ENCODE measurements at places on chromosomes 11 and 22.

DNA sequence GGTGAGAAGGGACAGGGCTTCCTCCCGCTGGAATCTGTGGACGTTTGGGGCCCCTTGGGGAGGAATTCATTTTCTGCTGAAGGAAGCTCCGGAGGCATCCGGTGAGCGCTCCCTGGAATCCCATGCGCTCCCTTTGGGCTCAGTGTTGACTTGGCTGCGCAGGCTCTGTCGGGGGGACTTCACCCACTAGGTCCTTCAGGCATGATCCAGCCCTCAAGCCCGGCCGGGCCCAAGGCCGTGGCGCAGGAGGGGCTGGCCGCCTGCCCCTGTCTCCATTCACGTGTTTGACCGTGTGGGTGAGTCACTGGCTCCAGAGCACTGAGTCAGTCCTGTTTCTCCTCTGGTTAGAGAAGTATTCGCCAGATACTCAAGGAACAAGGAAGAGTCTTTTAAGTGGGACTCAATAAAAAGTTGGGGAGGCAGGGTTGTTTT, 1.4 kb downstream of the CTTN start:
- peak; percentile 90 for DNase-seq

DNA sequence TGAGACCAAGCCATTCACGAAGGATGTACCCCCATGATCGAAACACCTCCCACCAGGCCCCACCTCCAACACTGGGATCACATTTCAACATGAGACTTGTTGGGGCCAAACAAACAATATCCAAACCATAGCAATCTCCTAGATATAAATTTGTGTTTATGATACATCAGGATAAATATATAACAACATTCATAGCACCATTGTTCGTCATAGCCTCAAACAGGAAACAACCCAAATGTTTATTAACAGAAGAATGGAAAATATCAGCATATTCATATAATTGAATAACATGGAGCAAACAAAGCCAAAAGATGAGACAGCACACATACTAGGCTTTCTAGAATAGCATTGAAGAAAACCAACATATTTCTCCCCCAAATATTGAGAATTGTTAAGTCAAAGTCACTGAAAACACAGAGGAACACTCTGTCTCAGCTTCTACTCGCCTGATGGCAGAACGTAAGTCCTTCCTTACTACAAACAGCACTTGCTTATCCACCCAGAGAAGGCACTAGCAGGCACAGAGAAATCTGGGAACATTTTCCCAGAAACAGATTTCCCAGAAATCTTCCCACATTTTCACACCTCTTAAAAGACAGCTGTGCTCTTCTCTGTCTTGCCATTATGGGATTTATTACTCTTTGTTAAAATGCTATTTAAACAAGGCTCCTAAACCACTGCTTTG, 8.1 kb upstream of the GDPD4 start:
- no peak for DNase-seq

GRCh38 chr22:36211237-36211861, 9.7 kb upstream of the APOL4 start:
- no peak for DNase-seq

- no peak for DNase-seq
Observed at GRCh38 chr11:67489203-67489884, 6.5 kb downstream of the AIP start.

DNA sequence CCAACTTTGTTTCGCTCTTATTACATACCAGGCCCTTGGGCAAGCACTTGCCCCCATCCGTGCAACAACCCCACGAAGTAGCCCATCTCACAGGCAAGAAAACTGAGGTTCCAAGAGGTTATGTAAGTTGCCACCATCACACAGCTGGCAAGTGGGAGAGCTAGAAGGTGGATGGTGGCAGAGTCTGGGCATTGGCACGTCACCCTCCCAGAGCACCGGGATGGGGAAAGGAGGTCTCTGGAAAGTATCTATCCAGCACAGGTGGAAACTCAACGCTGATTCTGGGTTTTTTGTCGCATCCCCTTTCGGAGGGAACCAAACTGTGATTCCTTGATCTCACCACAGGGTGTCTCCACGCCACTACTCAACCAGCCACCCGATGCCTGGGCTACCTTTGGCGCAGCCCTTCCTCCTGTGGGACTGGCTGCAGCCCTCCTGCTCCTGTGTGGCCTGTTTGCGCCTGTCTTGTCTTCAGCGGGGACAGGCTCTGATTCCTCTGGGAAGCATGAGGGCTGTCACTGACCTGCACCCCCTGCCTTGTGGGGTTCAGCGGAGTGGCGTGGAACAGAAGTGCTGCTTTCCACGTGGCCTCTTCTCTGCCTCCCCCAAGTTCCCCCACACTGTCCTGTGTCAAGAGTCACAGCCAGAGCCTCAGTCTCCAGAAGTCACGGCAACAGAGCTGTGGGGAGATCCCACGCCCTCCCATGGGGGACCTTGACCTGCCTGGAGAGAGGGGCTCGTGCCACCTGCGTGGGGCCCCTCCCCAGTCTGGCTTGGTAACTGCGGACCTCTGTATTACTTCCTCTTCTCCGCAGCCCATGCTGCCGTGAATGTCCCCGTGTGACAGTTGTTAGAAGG, 34.4 kb upstream of the TRIM29 start:
- peak; percentile 87 for DNase-seq

- no peak for DNase-seq
Observed at GRCh38 chr22:49391436-49391835, 436.2 kb downstream of the BRD1 start.

- no peak for DNase-seq
Observed at GRCh38 chr22:21701384-21701971, 34.1 kb downstream of the YPEL1 start.

- no peak for DNase-seq
Observed at GRCh38 chr11:64859542-64860414, 15.3 kb upstream of the CDC42BPG start.

DNA sequence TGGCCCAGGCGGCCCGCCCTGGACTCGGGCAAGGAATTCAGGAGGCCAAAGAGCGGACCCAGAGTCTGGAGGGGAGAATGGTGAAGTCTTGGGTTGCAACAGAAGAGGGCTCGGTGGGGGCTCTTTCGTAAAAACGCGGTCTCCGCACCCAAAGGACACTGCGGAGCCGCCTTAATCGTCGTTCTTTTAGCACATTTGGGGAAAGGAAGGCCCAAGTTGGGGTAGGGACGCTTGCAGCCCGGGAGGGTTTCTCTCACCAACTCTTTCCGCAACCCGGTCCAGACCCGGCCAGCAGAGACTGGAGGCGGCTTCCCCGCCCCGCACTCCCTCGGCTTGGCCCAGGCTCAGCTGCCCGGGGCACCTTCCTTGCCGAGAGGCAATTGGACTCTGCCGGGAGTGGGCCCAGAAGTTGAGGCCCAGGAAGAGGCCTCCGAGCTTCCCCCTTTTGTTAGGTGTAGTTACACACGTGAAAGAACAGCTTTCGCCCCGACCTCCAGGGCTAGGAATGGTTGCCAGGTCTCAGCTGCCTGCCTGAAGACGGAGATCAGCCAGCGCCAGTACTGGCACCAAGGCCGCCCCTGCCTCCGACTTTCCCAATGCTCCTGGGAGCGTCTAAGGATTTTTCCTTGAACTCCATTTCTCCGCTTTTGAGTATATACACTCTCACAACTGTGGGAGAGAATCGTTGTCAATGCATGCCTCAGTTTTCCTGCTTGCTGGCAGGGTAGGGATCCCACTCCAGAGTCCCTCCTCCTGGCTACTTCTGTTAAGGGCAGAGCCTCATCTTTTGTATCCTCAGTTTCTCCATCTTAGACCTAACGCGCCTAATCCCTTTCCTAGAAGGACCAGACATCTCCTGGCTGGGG, 3.7 kb downstream of the ALX4 start:
- no peak for DNase-seq

GRCh38 chr22:48651036-48651890, 1176.4 kb downstream of the BRD1 start:
- DNase-seq: peak; percentile 55

DNA sequence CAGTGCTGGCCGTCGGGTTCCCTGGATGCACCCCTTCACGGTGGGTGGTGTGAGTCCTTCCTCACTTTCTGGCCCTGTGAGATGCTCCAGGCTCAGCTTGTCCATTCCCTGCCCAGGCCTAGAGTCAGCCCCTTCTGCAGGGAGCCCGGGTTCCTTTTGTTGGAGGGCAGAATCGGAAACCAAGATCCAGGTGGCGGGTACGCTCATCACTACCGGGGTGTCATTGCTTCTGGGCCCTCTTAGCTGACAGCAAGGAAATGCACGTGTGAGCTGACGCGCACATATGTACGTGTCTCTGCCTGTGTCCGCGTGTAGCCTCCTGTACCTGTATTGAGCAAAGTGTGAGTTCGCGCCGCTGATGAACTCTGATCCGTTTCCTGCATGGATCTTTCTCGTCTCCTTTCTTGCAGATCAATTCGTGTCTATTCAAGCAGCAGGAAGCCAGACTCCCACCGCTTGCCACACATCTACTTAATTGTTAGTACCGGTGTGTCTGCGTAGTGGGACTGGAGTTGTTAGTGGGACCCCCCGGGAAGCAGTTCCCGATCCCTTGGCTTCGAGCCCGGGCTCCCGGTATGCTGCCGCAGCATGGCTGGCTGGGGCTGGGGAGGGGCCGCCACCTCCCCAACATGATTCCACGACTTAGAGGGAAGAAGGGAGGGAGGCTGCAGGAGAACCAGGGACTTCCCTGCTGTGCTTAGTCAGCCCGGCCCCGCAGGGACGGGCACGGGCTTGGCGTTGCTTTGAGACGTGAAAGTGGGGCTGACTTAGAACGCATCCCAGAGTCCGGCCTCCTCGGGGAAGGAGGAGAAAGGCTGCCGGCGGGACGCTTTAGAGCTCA, 35.9 kb upstream of the GRAMD4 start:
- no peak for DNase-seq

- DNase-seq: peak; percentile 61
Observed at GRCh38 chr11:34044664-34045485, 6.7 kb upstream of the CAPRIN1 start.

- DNase-seq: no peak
Observed at GRCh38 chr11:72950685-72951084, 136.5 kb downstream of the ATG16L2 start.

GRCh38 chr11:10401256-10401655, 53.8 kb upstream of the AMPD3 start:
- no peak for DNase-seq

DNA sequence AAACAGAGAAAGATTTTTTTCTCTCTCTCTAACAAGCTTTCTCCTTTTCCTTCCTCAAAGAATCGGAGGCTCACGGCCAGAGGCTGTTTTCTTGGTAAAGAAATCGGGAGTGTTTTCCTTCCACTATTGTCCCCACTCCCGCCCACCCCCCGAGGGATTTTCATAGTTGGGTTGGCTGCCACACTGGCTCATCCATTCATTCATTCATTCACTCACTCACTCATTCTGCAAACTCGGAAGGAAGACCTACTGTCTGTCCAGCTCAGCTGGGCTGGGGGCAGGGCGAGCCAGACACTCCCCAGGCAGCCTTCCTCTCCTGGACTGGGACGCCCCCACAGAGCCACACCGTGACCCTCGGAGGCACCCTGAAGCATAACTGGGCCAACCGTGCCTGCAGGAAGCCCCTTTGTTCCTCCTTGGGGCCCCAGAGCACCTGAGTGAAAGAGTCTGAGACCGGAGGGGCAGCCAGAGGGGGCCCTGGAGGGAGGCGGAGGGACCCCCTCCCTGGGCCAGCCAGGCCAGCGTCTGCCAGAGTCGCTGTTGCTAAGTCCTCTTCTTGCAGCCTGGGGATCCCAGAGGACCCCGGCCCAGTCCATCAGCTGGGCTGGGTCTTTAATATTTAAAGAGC, 17.0 kb downstream of the CDKN1C start:
- no peak for DNase-seq

- no peak for DNase-seq
Observed at GRCh38 chr11:6405846-6406245, 13.0 kb downstream of the APBB1 start.

- DNase-seq: no peak
Observed at GRCh38 chr11:115700981-115701875, 197.0 kb upstream of the CADM1 start.

- no peak for DNase-seq
Observed at GRCh38 chr11:24575392-24575791, 78.5 kb downstream of the LUZP2 start.

DNA sequence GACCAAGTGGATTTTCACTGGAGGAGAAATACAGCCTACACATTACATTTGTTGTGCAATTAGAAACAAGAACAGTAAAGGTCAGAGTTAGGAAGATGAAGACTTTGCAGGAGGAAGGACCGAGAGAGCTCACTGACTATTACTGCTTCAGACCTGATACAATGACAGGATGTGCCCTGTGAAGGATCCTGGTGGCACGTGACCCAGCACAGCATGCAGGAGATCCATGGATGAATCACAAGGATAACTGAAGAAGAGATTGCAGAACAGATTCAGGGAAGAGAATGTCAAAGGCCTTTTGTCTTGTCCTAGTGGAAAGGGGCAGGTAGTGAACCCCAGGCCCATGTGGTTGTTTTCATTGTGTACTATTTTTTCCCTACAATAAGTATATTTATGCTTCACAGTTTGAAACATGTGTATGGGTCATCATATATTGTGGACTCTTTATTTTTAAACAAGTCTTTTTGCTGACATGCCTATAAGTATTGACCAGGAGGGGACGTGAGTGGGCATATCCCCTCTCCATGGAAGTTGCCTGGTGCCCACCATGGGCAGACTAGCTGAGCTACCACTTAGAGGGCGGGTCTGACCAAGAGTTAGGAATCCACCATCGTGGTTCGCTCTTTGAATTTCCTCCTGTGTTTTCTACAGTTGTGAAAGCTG, 44.3 kb downstream of the RASSF10 start:
- peak; percentile 26 for DNase-seq

GRCh38 chr11:122721201-122721963, 65.9 kb downstream of the UBASH3B start:
- no peak for DNase-seq

GRCh38 chr11:57354699-57355098, 16.5 kb downstream of the P2RX3 start:
- DNase-seq: no peak

DNA sequence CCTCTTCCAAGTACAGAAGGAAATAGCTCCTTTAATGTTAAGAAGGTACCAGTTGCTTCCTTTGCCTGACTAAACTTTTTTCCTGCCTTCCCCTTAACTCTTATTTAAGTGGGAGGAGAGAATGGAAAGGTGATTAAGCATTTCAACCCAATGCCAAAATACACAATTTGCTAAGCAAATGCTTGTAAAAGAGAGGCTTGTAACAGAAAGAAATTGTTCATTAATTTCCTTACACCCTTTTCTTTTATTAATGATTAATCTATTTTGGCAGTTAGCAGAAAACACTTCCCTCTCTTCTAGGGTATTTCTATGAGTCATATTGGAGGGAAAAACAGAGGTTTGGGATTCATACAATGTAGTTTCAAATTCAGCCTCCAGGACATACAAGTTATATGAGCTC, 427.6 kb upstream of the FAT3 start:
- peak; percentile 83 for DNase-seq

- no peak for DNase-seq
Observed at GRCh38 chr11:122850076-122850631, 11.9 kb downstream of the CRTAM start.

- no peak for DNase-seq
Observed at GRCh38 chr11:112596324-112596723, 335.7 kb upstream of the PLET1 start.
